ENCODE measurements at places on chromosomes 12 and 14.

- DNase-seq: peak; percentile 53
Observed at GRCh38 chr12:78767264-78767981, 97.2 kb upstream of the SYT1 start.

GRCh38 chr12:3229577-3229976 lies 152.4 kb downstream of the TSPAN9 start:
- DNase-seq: no peak

DNA sequence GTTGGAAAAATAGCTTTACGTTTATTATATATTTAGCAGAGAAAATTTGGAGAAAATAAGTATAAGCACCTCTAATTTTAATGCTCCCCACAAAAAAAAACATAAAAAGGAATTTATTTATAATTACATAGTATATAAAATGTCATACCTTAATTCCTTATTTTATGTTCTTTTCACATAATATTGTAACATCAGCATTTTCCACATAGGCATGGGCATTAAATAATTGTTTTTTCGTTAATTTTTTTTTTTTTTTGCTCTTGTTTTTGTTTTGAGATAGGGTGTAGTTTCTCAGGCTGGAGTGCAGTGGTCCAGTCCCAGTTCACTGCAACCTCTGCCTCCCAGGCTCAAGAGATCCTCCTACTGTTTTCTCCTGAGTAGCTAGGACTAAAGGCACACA lies 329.8 kb upstream of the FOXG1 start:
- no peak for DNase-seq

DNA sequence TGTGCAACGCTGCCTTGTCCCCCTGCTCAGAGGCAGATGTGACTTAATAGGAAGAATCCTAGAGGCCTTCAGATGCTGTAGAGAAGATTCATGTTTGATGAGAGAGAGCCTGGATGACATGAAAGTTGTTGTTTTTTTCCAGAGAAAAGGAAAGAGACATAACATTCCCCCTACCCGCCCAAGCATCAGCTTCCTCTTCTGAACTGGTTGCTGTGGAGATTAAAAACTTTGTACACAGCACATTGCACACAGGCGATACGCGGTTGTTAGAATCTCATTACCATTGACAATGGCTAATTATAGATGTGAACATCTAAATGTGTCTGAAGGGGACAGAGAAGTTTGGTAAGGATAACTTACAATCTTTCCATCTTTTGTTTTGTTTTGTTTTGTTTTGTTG lies 13.6 kb upstream of the ETFBKMT start:
- DNase-seq: no peak

DNA sequence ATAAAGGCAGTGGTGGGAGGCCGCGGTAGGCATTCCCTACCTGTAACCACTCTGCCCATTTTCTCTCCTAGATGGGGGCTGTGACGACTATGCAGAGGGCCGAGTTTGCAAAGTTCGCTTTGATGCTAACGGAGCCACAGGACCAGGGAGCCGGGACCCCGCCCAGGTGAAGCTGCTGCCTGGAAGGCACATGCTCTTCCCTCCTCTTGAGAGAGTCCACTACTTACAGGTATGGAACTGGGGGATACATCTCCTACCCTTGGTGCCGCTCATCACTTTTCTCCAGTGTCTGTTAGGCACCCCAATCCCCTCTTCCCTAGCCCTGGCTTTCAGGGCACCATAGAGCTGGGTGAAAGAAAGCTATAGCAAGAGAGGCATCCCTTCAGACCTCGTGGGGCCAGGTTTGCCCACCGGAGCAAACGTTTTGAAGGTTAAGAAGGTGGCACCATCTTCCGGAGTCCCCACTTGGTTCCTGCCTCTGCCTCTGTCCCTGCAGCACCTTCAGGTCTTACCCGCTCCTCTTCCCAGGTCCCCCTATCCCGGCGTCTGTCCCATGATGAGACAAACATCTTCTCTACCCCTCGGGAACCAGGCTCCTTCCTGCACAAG lies 2.0 kb upstream of the P3H3 start:
- DNase-seq: no peak

- peak; percentile 46 for DNase-seq
Observed at GRCh38 chr14:94562941-94563883, 2.0 kb downstream of the SERPINA4 start.

DNA sequence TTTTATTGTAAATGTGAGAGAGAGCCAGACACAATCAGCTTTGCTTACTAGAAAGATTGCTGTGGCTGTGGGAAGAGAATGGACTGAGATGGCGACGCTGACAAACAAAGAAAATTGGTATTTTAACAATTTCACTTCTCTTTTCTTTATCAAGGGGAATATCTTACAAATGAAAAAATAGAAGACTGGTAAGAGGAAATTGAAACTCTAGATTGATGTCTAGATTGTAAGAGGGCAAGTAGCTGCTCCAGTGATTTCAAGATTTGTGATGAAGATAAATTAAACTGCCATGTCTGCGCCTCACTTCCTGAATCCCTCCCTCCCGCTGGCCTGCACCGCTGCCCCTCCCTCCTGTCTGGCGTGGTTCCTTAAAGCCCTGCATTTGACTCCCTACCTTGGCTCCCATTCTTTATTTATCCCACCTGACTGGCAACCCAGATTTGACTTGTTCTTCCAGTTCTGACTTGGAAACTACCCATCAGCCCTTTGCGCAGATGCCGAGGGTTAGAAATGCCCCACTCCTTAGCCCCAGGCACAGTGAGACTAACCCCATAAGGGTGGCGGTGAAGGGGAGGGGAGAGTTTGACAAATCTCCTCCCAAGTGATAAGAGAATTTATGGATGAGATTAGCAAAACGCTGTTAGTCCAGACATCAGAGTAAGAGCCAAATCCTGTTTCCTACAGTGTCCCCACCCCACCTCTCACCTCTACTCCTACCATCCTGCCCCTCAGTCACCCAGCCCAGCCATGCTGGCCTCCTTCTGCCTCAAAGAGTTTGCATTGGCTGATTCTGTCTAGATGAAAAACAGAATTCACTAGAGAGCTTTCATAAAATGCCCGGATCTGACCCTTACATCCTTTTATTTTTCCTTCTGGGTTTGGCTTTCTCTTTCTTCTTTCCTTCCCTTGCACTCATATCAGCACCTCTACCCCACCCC lies 125.3 kb upstream of the ATF7IP start:
- DNase-seq: no peak

DNA sequence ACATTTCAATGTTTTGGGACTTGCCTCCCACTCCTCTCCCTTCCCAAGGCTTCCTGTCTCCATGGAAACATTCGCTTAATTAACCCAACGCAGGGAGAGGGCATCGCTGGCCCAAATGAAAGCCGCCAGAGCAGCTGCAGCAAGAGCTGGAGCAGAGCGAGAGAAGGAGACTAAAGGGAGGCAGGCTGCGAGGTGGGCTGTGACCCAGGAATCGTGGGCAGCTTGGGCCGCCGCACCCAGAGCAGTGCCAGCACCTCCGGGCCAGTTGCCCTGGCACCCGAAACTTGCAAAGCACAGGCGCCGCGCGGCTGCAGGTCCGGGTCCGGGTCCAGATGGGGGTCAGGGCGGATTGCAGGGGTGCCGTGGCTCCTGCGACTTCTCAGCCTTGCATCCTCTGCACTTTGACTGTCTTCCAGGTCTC lies 43.5 kb upstream of the PTPRQ start:
- no peak for DNase-seq

GRCh38 chr12:23236811-23237210 lies 611.8 kb downstream of the ETNK1 start:
- no peak for DNase-seq

DNA sequence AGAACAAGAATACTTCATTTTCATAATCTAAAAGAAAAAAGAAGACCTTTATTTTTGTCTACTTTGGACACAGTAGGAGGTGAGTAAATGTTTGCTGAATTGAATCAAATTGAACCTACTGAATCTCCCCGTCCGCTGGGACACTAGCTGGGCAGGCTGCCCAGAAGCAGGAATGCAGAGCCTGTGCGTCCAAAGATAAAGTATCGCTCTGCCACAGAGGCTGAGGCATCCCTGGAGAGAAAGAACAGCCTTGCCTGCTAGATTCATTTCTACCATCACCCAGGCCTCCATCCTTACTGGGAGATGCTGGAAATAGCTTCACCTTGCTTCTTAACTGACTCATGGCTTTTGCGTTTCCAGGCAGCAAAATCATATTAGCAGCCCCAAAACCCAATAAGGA lies 64.1 kb upstream of the TSPAN11 start:
- DNase-seq: no peak

DNA sequence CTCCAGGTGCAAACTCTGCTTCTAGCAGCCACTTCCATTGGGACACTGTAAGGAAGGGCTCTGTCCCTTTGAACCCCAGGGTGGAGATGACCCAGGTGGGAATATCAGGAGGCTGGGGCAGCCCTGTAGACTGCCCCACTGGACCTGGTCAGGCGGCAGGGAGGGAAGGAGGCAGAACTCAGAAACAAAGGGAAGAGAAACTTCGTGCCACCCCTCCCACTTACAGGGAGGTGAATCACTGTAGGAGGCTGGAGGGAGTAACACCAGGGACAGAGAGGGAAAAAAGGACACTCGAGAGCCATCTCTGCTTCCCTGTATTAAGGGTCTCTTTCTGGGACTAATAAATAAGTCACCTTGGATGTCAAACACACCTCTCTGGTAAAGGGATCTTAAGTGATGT lies 37.4 kb downstream of the ISCA2 start:
- DNase-seq: no peak

DNA sequence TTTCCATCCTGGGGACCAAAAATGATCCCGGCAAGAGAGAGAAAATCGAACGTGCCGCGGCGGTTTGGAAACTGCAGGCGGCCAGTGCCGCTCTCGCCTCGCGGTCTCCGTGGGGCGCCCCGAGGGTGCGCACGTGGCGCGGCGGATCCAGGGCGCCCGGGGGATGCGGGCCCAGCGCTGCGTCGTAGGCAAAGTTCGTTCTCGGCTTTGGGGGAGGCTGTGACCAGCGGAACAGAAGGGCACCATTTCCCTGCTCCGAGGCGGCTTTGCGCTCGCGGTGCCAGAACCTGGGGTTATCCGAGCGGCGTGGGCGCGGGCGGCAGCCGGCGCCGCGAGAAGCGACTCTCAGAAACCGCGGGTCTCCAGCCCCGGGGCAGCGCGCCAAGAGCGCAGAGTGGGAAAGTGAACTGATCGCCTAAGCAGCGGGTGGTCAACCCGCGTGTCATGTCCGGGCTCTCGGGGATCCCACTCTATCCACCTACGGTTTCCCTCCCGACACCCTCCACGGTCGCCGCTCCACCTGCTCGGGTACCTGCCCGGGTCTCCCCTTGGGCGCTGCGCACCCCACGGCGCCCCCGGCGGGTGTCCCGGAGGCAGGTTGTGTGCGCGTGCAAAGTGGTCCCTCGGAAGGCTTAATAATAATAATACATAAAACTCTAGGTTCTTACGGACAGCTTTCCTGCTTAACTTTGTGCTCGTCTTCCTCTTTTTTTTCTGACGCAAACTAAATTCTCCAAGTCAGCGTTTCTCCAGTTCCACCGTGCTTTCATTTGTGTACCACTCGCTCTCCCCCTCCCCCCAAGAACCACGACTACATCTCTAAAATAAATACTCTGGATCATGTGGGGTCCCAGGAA lies 1.2 kb downstream of the ESRRB start:
- DNase-seq: no peak

DNA sequence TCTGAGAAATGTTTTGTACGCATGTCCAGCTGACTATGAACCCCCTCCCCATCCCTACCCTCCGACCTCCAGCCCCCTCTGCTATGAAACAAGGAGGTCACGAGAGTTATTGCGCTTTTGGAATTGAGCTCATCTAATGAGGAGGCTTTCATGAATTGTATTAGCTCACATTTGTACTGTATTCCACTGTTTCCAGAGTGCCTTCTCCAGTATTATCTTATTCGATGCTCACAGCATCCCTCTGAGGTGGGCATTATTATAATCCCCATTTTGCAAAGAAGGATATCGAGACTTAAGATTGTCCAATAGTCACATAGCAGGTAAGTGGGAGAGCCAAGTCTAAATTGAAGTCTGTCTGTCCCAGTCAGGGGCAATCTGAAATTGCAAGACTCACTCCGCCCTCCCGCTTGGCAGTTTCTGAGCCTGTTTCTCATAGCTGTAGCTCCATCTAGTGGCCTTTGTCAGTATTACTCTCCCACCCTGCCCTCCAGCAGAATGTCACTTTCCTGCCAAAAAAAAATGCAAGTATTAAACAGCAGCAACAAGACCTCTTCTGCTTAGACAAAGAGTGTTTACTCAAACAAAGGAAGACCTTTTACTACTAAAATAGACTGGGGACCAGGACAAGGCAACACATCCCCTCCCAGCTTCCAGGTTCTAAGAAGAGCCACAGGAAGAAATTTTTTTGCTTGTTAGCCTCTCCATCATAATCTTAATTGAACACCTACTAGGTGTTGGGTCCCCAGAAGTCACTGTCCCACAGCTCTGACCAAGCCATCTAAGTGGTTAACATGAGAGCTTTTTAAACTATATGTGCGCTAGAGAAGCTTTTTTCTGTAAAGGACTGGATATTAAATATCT lies 48.6 kb upstream of the TMEM233 start:
- DNase-seq: peak; percentile 58

GRCh38 chr12:80811957-80812708 lies 95.4 kb downstream of the MYF5 start:
- DNase-seq: no peak

GRCh38 chr12:110379631-110380030 lies 23.9 kb downstream of the ANAPC7 start:
- DNase-seq: no peak

- DNase-seq: no peak
Observed at GRCh38 chr14:72535485-72535884, 358.4 kb downstream of the DPF3 start.

- DNase-seq: no peak
Observed at GRCh38 chr14:54674046-54674741, 107.3 kb downstream of the SAMD4A start.

DNA sequence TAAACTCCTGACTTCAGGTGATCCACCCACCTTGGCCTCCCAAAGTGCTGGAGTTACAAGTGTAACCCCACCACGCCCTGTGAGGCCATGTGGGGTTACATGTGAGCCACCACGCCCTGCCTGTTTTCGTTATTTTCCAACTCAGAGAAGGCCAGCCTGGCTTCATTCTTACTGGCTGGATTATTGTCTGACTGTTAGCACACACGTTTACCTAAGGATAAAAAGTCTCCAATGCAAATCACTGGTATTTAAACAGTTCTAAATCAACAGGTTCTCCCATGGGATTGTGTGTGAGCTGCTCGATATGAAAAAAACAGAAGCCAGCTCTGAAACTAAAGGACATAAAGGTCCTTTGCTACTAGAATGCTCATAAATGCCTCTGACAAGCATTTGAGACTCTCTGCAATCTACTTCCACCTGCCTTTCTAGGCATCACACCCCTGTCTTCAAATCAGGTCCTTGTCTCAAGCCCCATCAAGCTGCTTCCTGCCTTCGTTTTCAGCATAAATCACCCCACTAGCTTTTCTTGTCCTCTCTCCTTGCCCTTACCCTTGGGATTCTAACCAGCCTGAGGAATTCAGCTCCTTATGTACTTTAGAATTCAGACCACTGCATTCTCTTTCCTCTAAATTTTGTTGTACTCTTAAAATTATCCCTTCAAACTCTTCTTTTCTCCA lies 265.0 kb downstream of the DUSP6 start:
- DNase-seq: no peak

GRCh38 chr14:29805415-29806123 lies 122.1 kb downstream of the PRKD1 start:
- peak; percentile 64 for DNase-seq

GRCh38 chr14:68234101-68234905 lies 414.7 kb downstream of the RAD51B start:
- no peak for DNase-seq

Data from left lobe of liver (tissue), 2 donors.